ENCODE measurements at places on chromosomes 16 and 17.

DNA sequence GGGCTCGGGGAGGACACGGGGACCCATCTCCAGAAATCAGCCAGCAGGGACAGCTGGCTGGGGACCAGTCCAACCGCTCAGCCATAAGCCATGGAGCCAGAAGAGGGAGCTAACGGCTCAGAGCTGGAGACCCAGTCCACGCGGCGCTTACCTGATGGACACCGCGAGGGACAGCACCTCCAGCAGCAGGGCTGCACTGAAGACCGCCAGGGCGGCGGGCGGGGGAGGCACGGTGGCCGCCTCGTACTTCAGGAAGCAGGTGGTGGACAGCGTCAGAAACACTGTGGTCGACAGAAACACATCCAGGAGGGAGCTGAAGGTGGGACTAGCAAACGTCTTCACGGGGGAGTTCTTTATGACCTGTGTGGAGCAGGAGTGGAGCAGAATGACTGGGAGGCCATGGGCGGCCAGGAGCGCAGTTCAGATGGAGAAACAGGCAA is 102.6 kb upstream of the CREBBP start:
- peak; percentile 33 for DNase-seq

GRCh38 chr17:62631086-62631935 is 3.8 kb downstream of the MRC2 start:
- DNase-seq, result no peak

DNA sequence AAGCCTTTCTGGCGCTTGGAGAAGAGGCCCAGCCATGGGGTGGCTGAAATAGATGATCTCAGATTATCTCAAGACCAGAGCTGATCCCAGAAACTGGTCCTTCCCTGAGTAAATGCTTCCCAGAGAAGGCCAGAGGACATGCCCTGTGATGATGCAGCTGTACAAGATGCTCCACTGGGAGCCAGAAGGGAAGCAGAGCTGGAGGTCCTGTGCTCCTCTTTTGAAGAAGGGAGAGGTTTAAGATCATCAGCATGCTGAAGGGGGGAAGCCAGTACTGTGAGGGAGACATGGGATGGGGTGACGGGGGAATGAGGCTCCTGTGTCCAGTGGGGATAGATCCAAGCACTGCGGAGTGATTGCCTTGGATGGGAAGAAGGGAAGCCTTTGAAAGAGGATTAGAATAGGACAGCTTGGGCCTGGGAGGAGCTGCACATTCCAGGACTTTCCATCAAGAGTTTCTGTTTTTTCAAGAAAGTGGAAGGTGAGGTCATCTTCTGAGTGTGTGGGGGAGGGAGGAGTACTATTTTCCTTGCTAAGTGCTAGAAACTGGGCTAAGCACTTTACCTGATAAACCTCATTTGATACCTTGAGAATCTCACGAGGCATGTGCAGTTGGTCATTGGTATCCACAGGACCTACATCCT is 16.4 kb upstream of the ALOX15B start:
- no peak for DNase-seq

DNA sequence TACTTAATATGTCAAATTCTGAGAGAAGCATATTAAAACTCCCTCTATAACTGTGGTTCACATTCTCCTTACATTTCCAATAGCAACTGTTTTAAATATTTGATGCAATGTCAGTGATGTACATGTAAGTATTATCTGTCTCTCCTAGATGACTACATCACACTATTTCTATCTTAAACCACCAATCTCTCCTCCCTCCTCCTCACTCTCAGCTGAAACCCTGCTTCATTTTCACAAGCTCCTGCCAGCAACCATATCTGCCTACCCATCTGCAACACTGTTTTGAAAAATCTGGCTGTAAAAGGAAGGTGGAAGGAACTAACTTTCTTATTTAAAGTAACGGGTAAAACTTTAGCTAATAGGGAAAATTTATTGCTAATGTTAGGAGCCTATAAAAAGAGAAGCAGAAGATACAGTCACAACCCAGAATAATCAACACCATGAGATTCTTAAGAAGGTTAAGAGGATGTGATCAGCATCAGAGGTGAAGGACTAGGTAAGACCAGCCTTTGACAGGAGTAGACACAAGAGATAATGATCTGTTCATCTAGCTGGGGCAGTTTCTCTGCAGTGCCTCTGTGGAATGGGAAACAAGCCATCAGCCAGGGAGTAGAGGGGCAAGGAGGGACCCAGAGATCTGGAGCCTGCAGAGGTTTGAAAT is 31.0 kb downstream of the MYH10 start:
- no peak for DNase-seq

- DNase-seq, result no peak
These were observed 43.7 kb downstream of the COTL1 start for GRCh38 chr16:84574191-84574590.

GRCh38 chr17:74362069-74362405 is 369 bp upstream of the BTBD17 start:
- DNase-seq, result no peak

- no peak for DNase-seq
These were observed 60.3 kb upstream of the CIBAR2 start for GRCh38 chr16:85172455-85173145.

DNA sequence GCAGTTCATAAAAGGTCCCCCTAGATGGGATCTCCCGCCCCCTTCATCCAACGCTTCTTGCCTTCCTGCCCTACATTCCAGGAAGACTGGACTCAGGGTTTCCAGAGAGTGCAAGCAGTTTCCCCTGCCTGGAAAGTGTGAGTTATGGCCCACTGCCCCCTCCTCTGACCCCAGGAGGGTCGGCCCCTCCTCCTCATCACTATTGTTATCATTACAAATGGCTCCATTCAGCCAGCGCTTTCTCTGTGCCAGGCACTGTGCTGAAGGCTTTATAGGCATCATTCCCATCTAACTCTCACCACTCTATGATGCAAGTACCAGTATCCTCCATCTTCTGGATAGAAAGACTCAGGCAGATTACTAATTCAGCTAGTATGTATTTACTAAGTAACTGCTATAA is 90.7 kb downstream of the USP31 start:
- DNase-seq, result no peak

DNA sequence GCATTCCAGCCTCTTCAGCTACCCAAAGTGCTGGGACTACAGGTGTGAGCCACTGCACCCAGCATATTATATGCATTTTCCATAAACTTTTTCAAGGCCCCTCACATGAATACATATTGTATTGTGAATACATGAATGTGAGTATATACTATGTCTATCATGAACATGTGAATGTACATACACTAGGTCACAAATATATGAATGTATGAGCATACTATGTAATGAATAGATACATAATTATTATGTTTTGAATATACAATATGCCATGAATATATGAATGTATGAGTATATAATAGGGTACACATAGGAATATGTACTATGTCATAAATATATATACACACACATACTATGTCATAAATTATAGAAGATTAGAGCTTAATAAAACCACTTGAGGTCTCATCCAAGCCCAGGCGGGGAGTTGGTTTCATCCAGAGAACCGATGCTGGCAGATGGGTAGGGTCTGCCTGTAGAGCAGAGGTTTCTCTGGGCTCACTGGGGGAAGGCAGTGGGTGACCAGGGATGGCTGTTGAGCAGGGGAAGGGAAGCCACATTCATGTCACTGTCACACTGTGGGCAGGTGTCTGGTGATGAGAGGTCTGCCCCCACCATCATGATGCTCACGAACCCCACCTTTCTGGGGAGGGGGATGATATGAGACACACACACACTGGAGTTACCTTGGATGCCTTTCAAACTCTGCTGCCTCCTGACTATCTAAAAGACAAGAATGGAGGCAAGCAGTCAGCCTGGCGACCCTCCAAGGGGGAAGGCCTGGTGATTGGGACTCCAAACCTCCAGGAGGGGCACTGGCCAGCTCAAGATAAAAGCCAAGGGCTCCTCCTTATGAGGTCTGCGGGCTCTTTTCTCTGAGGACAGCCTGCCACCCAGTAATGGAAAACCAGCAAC is 7.3 kb downstream of the C16orf95 start:
- DNase-seq, result no peak

DNA sequence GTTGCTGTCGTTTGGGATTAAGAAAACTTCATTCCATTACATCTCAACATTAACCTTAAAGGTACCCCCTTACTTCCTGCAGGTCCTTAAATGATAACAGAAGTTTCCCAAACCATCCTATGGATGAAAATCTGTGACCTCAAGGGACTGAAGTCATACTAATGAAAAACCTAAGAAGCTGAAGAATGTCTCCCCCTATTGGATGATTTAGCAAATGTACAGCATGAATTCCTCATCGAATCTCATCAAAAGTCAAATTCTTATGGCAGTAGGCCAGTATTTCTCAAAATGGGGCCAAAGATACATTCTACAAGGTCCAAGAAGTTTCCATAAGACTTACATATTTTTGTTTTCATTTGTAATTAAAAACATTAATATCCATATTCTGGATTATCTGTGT is 13.5 kb downstream of the SCO1 start:
- DNase-seq, result no peak

GRCh38 chr17:6608321-6608720 is 32.2 kb downstream of the KIAA0753 start:
- DNase-seq, result no peak

DNA sequence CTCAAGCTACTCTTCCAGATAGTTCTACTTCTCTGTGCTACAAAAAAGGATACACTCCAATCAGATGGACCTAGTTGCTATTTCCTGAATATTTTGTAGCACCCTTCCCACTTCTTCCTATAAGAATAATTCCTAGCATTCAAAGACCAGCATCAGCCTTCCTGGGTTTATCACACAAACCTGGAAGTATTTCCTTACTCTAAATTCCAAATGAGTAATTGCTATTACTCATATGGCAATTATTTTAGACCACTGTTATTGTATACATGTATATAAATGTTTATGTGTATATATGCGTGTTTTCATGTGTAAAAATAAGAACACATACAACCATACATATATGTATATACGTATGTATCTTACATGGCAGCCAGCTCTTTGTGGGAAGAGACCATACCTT is 130.6 kb downstream of the MYO1D start:
- DNase-seq, result no peak

DNA sequence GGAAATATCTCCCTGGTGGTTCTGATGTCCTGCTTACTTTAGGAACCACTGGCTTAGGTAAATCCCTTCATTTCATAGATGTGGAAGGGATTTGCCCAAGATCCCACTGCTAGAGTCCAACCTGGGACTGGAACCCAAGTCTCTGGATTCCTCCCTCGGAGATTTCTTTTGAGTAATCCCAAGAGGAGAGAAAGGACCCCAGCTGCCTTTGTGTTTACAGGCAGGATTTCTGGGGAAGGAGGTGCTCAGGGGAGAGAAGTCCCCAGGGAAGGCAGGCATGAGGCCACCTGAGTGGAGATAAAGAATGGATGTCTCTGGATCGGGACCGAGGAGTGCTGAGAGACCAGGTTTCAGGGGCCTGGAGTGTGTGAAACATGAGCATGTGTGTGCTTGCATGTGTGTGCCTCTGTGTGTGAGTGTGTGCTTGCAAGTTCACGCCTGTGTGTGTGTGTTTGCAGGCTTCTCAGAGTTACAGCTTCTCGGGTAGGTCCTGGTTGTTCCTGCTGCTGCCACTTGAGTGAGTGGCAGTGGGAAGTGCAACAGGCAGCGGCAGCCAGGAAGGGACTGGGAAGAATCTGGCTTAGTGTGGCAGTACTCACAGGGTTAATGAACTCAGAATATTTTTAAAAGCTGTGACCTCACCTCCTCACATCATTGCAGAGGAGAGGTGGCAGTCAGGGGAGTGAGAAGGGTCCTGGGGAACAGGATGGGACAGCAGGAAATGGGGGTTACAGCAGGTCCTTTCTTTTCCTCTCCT is 2.2 kb downstream of the KCNH6 start:
- DNase-seq, result no peak

DNA sequence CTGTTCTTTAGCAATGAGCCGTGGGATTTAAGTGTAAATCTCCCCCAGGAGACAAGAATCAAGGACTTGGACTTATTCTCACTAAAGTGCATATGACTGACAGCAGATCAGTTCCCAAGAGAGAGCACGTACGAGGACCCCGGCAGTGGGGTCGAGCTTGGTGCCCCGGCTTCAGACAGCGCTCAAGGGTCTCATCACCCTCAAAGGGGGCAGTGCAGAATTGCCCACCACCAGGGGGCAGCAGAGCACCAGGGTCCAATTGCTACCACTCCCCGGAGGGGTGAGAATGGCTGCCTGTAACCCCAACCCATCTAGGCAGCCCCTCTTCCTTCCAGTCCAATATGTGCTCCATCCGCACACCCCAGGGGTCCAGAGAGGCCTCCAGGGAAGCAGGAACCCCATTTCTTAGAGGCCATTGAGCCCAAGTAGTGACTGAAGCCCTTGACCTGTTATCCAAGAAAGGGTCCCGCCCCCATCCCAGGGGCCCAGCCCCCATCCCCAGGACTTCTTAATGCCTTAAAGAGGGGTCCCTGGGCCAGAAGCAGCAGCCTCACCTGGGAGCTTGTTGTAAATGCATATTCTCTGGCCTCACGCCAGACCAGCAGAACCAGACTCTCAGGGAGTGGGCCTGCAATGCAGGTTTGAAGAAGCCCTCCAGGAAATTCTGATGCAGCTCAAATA is 86.1 kb downstream of the ZDHHC7 start:
- peak; percentile 65 for DNase-seq
